ENCODE measurements at places on chromosomes 4 and X.

GRCh38 chrX:121407627-121408026 is 360.2 kb downstream of the GLUD2 start:
- H3K4me1 ChIP-seq = no peaks in the 10 kb centered on the region
- no peak for DNase-seq
- H3K27me3 ChIP-seq = no peaks in the 10 kb centered on the region
- H3K4me3 ChIP-seq = no peak overlapping the region

DNA sequence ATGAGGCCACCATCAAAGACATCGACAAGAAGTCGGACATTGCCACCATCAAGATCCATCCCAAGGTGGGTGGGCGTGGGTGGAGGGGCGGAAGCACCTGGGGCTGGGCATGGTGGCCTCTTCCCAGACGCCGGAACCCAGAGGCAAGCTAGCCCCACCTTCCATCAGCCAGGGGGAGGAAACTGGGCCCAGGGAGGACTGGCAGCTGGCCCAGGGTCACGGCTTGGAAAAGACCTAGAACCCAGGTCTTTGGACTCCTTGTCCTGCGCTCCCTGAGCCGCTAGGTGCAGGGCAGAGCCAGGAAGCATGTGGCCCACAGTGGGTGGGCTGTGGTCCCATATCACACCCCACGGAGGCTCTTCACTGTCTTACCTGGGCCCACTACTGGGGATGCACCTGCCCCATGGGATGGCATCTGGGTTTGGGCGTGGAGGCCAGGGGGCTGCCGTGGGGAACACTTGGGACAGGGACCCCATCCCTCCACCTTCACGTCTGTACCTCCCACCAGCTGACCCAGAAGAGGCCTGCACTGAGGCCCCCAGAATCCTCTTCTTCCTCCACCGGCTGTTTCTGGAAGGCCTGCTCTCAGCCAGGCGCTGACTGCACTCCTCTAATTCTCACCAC is 17.3 kb downstream of the HTRA3 start:
- H3K4me1 ChIP-seq = no peaks in the 10 kb centered on the region
- no peak for DNase-seq
- no peak overlapping the region for H3K27ac ChIP-seq
- no peak overlapping the region for H3K4me3 ChIP-seq
- H3K27me3 ChIP-seq = no peaks in the 10 kb centered on the region

DNA sequence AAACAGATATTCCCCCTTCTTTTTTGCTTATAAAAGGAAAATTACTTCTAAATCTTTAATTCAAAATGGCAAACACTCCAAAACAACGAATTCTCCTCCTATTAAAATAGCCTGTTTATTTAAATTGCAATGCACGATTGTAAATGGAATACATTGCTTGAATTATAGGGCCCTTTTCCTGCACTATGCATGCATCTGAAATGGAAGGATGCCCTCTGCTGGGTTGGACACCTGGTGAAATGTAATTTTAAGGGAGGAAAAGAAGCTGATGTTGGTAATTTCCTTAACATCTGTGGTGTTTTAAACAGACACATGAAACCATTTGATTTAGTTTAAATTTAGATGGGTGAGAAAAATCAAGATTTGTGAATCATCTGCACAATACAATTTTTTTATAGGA is 72.8 kb downstream of the GRXCR1 start:
- H3K36me3 ChIP-seq = no peaks in the 10 kb centered on the region
- H3K4me1 ChIP-seq = no peaks in the 10 kb centered on the region
- no peak for DNase-seq
- H3K4me3 ChIP-seq = no peak overlapping the region
- H3K27ac ChIP-seq = no peak overlapping the region

DNA sequence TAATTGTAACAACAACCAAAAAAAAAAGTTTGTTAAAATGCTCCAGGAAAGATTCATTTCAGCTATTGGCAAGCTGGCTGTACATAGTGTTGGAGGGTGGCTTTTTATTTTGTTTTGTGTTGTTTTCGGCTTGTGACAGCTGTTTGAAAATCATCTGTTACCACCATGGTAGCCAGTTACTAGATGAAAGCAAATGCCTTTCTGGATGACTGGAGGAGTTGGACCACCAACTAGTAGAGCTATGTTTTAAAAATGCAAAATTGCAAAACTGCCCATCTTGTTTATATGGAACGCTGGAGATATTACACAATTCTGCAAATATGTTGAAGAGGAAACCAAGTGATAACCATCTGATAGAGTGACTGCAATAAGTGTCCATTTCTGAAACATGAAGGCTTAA is 53.2 kb upstream of the TNIP3 start:
- H3K27me3 ChIP-seq = no peaks in the 10 kb centered on the region
- H3K4me1 ChIP-seq = peaks cover 15% of the 10 kb centered on the region
- H3K36me3 ChIP-seq = no peaks in the 10 kb centered on the region
- no peak overlapping the region for H3K27ac ChIP-seq
- no peak for DNase-seq
- no peak overlapping the region for H3K4me3 ChIP-seq

- DNase-seq = no peak
- H3K4me3 ChIP-seq = no peak overlapping the region
- no peaks in the 10 kb centered on the region for H3K4me1 ChIP-seq
- no peaks in the 10 kb centered on the region for H3K36me3 ChIP-seq
- no peaks in the 10 kb centered on the region for H3K27me3 ChIP-seq
Observed at GRCh38 chrX:45862801-45863200, 662.1 kb upstream of the DIPK2B start.

Data from T-cell (primary cell).